RKO (cell line): ENCODE measurements at places on chromosomes 3 and 15.

DNA sequence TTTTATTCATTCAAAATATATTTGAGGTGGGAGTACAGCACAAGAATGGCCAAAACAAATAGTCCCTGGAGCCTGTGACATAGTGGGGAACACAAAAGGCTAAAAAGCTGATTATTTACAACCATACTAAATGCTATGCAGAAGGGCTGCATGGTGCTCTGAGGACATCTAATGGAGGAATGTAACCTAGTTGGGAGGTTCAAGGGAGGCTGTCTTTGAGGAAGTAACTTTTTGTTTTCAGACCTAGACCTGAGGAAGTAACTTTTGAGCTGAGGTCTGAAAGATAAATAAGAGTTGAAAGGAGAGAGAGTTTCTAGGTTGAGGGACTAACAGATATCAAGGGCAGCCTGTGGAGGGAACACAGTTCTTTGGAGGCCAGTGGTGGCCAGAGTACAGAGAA, 34.8 kb upstream of the RASA2 start:
- peak; percentile 51 for DNase-seq

DNA sequence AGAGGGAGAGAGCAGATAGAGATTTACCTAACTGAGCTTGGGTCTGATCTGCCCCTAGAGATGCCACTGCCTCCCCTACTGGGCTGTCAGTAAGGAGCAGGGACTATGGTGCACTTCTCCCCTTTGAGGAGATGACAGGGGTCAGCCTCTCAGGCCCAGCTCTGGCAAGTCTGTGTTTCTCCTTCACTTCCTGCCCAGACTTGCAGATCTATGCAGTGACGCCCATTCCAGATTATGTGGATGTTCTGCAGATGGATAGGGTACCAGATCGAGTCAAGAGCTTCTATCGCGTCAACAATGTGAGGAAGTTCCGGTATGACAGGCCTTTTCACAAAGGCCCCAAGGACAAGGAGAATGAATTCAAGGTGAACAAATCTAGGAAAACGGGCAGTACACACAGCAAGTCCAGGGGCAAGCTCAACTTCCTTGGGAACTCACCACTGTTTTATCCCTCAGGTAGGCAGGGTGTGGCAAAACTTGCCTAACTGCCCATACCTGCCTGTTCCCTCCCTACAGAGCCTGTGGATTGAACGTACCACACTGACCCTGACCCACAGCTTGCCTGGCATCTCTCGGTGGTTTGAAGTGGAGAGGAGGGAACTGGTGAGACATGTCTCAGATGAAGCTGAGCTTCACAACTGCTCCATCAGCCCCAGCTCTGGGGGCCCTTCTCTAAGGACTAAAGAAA, 29.1 kb upstream of the MANF start:
- no peak for DNase-seq

DNA sequence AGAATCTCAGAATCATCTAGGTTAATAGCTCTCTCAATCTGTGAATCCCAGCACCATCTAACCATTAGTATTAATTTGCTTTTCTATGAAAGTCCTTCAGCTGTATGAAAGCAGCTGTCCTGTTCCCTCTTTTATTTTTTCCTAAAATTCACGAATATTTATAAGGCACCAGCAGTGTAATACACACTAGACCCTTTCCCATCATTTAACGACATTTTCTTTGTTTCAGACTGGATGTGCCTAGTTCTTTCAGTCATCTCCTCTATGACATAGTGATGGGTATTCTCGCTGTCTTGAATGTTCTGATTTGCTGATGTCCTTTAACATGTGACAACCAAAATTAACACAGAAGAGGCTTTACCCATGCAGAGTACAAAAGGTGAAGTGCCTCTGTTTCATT, 48.9 kb upstream of the ATP10A start:
- no peak for DNase-seq

DNA sequence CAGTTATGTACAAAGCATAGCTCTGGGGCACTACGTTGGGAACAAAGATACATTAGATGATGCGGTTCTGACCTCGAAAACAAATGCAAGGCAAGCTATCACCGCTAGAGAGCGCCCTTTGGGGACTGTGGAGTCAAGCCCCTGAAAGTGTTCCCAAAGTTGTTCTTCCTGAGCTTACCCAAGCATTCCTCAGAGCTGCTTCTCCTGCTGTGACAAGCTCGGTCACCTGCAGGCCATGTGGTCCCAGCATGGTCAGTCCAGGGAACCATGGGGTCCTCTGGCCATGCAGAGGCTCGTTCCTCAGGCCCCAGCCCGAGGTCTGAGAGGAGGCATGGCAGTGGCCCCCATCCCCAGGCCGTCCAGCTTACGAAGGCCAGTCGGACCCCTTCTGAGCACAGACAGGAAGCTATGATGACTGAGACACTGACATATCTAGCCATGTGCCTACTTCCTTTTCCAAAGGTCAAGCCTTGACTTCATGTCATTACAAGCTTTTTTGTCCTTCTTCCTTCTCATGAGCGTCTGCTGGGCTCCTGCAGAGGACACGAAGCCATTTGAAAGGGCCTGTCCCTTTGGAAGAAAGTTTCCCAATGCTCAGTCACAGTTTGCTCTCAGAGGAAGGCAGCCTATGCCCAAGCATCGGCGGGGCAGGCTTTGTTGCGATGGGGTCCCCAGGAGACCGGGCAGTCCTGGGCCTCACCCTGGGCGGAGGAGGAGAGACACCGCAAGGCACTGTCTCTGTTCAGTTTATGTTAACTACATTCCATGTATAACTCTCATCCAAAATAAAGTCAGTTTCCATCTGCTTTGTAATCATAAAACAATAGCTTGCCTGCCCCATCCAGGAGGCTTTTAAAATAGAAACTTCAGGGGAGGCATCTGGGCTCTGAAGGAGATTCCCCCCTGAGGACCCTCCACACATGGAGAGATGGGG, 79.3 kb downstream of the ATP10A start:
- DNase-seq: no peak

DNA sequence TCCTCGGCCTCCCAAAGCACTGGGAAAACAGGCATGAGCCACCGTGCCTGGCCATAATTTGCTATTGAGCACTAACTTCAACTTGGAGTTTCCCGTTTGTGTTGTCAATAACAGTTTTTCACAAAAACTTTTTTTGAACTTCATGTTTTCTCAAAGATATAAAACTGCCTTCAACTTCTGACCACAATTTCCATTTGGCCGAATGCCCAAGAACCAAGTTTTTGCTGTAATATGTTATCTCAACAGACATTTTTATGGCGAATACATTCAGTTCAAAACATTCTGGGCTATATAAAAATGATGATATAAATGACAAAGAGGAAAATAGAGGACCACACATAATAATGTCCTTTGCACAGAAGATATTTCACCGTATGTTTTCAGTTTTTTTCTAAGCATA, 56.4 kb downstream of the NEDD4 start:
- no peak for DNase-seq

DNA sequence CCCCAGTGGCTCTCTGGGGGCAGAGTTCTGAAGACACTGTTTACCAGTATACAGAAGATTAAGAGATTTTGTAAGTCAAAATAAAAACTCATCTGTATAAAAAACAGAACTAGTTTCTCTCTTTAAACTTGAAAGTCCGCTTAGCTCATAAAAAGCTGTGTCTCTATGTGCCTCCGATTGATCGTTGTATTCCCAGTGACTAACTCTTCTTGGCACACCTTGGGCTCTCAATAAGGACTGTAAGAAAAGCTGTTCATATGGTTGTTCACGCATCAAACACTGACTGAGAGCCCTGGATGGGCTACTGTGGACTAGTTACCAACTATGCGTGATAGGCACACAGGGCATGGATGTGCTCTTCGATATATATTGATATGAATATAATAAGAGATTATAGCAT, 107.9 kb downstream of the P3H2 start:
- no peak for DNase-seq

- no peak for DNase-seq
Observed at GRCh38 chr15:40234783-40235182, 4.1 kb upstream of the PAK6 start.

DNA sequence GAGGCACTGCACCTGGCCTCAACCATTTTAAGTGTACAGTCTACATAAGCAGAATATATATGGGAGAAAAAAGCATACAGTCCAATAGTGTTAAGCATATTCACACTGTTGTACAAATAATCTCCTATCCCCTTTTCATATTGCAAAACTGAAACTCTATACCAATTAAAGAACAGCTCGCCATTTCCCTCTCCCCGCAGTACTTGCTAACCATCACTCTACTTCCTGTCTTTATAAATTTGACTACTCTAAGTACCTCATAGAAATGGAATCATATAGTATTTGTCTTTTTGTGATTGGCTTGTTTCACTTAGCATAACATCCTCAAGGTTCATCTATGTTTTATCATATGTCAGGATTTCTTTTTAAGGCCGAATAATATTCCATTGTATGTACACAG, 21.6 kb upstream of the TASOR start:
- DNase-seq: no peak

GRCh38 chr15:58981808-58982475, 5.5 kb upstream of the RNF111 start:
- DNase-seq: no peak

DNA sequence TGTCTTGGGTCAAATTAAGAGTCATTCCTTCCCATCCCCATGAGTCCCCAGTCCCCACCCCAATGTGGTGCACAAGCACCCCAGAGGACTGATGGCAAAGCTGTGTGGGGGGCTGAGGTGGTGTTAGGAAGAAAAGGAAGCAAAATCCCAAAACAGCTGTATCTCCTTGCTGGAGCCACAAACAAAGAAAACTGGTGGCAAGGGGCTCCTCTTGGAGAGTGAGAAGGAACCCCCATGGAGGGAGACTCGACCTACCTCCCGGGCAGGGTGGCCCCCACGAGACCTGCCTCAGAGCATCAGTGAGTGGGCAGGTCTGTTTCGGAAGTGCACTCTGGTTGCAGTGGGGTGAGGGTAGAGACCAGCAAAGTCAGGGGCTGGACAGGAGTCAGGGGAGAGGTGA, 29.2 kb downstream of the PRR23E start:
- DNase-seq: no peak

GRCh38 chr15:40397688-40398412, 7.7 kb upstream of the IVD start:
- no peak for DNase-seq

GRCh38 chr15:64792282-64792681, 16.9 kb upstream of the RBPMS2 start:
- DNase-seq: peak; percentile 22

GRCh38 chr3:142566096-142566495, 12.4 kb downstream of the ATR start:
- no peak for DNase-seq

DNA sequence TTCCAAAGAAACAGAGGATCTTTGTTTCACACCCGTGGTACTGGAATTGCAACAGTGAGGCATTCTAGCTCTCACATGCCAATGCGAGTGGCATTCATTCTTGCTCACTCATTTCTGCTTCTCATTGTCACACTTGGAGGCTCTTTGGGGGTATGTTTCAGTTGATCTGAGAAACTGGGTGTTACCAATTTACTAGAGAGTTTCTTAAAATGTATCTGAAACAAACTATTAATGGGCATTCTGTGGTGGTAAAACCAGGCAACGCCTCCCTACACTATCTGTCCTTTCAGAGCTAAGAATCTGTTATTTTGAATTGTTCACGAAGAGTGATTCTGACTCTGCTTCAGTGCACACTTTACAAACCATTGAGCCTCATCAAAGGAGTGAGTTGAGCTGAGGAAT, 140.6 kb upstream of the BHLHE40 start:
- no peak for DNase-seq

DNA sequence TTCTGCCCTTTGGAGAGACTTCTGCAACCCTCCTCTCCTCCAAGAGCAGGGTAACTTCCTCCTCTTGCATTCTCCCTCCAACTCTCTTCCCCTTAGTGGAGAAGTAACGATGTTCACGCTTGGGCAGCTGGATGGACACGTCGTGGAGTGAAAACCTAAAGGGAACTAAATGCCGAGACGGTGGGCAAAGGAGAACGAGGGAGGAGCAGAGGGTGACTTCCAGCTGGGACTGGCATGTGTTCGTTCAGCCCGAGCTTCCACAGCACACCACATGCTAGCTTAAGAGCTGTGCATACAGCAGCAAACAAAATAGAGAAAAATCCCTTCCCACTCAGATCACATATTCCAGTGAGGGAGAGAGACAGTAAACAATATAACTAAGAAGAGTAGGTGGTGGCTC, 179.8 kb downstream of the SLCO3A1 start:
- DNase-seq: no peak

DNA sequence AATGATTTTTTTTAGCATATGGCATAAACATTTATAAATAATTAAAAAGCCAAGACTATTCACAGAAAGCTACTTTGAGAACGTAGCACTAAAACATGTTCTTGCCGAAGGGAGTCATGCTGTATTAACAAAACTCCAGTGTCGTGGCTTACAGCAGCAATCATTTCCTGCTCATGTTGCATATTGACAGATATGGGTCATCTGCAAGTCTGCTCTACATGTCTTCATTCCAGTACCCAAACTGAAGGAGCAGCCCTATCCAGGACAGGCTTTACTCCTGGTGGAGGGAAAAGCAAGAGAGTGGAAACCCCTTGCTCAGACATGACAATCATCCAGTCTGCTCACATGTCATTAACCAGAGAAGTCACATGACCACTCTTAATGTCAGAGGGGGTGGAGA, 87.6 kb downstream of the NEK11 start:
- DNase-seq: no peak

- no peak for DNase-seq
Observed at GRCh38 chr3:73270839-73271483, 209.5 kb downstream of the EBLN2 start.

GRCh38 chr15:68047826-68048225, 6.3 kb upstream of the PIAS1 start:
- DNase-seq: peak; percentile 64

DNA sequence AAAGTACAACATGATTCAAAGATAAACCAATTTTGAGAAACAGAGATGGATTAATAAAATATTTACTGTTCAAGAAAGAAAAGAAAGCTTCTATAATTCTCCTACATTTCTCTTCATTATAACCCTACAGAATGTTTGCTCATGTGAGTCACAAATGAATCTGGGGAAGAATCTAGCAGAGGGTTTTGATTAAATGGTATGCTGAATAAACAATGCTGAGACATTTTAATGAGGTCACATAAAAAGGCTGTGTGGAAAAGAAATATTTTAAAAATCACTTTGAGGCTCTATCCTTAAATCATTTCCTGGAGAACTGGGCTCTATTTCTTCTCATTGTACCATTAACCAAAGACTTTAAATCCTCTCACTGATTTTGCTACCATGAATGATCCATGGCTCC, 727.7 kb downstream of the NTRK3 start:
- DNase-seq: no peak

DNA sequence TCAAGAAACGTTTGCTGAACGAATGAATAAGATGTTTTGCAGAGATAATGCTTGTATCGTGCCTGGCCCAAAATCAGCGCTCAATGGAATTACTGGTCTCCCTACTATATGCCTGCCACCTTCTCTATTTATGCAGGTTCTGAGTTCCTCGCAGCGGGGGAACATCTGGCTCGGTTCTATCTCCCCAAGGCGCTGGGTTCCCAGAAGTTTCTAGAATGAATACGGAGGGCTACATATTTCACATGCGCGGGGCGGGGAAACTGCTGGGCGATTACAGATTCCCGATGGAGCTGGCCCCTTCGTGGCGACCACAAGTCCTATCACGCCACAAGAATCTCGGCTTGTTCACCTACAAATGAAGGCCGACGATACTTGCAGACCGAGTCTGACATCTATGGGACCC, 411 bp upstream of the EIF2B5 start:
- DNase-seq: no peak
